ENCODE measurements at places on chromosomes 12 and 14.

DNA sequence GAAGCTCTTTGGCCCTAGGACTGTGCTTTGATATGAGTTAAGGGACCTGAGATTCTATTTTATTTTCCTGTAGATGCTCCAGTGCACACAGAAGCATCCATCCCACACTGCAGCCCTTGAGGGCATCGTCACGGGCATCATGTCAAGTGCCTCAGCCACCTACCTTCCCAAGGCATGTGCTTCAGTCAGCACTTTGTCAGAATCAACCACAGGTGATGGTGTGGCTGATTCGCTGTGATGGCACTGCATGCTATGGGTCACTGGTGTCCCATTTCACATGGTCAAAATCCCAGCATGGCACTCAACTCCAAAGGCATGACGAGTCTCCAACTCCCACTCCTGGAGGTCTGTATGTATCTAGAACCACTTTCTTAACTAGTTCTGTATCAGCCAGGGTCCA is 100.8 kb downstream of the AACS start:
- DNase-seq: no peak

GRCh38 chr12:14946861-14947260 is 8.5 kb upstream of the ERP27 start:
- DNase-seq: no peak

DNA sequence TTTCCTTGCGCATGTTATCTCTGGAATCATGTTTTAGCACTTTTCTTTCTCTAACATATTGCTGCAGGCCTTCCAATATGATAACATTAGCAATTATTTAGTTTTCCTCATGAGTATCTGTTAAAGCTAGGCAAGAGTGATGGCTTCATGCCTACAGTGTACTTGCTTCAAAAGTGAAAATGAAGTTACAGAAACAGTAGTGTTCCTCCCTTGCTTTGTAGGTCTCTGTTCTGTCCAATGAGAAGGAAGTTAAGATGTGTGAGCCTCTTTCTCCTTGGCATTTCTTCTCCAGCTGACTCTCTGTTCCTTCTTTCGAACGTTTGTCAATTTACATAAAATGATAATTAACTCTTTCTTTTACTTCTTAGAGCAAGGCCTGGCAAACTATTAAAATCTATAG is 22.2 kb downstream of the LRRIQ1 start:
- DNase-seq: no peak

- no peak for DNase-seq
These were observed 354.8 kb downstream of the AEBP2 start for GRCh38 chr12:19794116-19794515.

- DNase-seq: no peak
These were observed 279.3 kb upstream of the FLRT2 start for GRCh38 chr14:85250414-85251189.

DNA sequence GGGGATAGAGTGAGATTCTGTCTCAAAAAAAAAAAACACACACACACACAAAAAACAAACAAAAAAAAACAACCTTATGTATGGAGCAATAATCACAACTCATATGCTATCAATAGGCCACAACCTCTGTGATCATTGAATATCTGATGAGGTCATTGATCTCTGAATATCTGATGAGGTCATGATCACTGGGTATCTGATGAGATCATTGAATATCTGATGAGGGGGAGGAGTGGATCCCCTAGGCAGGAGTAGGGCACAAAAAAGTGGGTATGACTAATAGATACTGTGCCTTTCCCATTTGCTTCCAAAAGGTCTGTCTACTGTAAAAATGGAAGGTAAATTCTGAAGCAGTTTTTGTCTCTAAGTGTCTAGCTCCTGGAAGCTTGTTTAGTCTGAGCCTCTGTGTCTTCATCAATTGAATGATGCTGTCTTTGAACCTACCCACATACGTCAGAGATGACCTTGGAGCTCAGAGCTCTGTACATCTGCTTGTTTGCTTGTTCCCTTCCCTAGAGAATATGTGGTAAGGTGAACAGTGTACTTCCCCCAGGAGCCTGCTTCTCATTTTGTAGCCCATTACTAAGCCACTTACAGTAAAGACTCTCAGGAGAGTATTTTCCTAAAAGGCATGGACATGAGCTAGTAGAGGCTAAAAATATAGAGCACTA is 13.6 kb downstream of the PAH start:
- DNase-seq: no peak

GRCh38 chr12:131131808-131132117 is 178.1 kb downstream of the ADGRD1 start:
- DNase-seq: no peak

DNA sequence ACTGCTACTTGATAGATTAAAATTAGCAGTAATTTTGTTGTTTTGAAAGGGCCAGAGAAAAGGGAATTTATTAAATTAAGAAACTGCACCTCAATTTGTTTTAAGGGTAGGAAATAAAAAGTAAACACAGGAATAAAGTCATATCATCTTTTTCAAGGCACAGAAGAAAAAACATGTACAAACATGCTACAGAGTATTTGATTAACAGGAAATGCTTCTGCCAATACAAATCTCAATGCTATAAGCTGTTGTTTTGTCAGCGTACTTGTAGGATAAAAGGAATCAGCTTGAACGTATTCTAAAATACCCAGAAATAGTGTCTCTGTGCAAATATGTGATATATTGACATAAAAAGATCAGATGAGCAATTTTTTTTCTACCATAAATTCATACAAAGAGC is 474.0 kb upstream of the MGAT4C start:
- no peak for DNase-seq

DNA sequence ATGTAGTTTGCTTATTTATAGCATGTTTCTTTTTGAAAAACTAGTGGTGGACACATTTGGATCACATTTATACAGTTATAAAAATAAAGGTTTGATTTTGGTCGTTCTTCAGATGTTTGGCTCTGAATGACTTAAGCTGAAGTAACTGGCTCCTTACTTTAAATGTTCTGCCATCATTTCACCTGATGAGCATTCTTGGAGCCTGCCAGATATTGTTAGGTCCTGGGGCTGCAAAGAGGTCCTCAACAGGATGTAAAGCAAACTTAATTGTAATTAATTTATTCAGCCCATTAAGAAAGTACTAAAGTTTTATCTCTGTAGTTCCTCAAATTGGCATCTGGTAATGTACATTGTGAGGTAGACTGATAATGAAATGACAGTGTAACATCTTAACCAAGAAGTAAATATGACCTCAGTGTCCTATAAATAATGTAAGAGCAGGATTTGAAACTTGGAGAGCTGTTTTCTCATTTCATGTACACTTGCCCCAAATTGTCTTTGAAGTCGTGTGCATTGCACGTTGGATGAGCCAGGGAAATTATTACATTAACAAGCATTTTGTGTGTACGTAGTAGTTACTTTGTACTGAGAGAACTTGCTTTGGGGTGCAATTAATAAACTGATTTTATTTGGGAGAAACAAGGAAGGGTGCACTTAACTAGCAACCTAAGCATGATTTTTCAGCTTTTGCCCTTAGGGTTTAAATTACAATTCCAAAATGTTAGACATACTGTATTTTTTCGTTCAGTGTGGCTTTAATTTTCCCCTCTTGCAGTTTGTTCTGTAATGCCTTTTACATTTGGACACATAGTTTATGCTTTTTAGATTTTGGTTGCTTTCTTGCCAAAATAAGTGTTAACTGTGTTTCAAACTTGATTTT is 7.5 kb downstream of the EIF5 start:
- no peak for DNase-seq

DNA sequence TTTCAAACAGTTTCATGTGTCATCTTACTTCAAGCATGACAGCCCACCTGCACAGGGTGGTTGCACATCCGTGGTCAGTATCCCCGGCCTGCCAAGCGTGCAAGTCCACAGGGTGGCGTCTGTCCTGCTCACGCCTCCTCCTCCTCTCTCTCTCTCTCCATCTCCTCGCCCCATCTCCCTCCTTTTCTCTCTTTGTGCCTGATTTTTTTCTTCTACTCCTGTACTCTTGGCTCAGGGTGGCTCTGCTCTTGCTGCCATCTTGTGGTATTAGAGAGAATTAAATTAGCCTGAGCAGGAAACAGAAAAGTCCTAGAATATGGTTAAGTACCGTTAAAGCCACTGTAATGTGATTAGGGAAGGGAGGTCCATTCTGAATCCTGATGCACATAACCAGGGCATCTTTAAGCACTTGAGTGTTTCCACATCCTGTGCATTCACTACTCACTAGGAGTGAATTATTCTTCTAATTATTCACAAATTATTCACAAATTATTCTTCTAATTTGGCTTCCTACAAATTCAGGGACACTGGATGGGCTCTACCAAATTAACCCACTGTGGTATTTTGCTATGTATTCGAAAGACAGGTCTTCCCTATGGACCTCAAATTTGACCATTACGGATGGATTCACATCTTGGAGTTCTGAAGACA is 25.5 kb upstream of the DTX1 start:
- no peak for DNase-seq

- DNase-seq: no peak
These were observed 51.0 kb downstream of the PTGER2 start for GRCh38 chr14:52365071-52365470.

- DNase-seq: peak; percentile 39
These were observed 74.3 kb upstream of the ARID2 start for GRCh38 chr12:45655186-45655585.

DNA sequence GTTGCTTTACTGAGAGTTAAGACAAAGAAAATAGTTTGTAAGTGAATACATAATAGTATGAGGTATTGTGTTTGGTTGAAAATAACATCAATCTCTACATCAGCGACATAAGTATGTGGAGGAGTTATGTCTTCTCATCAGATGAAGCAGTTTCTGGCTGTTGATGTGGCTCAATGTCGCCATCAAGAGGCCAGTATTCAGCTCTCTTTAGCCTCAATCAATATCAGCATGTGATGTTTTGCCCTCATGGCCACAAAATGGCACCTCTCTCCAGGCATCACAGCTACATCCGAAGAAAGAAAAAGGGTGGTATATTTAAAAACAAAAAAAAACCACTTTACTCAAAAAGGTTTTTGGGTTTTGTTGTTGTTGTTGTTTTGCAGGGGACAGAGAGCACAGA is 302.3 kb upstream of the TMEM132C start:
- no peak for DNase-seq

DNA sequence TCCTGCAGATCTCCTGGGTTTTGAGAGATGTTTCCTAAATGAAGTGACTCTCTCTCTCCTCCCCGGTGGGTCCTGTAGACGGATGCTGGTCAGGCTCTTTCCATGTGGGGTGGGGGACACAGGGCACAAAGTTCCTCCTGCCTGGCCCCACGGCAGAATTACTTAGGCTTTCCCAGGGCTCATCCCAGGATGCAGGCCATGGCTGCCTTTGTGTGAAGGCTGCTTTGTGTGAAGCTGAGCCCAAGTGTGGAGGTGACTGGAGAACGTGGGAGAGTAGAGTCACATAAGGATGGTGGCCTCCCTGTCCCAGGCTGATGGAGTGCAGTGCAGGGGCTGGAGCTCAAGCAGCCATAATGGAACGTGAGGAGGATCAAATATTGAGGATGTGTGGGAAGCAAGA is 200.2 kb downstream of the ADGRD1 start:
- DNase-seq: no peak

- no peak for DNase-seq
These were observed 107.6 kb downstream of the RFLNA start for GRCh38 chr12:124402248-124403066.

- DNase-seq: no peak
These were observed 2.7 kb downstream of the ART4 start for GRCh38 chr12:14840616-14841015.

DNA sequence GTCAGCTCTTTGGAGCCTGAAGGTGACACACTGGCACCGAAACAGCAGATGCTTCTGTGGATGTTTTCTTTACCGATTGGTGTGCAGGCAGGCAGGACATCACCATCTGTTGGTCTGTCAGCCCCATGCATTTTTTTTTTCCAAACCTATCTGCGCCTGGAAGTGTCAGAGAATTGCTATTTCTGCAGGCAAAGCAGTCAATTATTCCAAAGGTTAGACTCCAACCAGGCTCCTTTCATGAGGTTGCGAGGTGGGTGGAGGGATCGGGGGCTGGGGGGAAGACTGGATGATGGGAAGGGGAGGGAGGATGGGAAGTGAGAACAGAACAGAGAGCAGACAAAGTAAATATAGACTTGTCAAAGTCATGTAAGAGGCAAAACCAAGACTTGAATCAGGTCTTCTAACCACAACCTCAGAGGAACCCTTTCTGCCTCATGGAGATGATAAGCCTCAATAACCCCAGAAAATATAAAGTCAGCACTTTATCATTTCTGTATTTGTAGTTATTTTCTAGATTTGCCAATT is 117.7 kb downstream of the OTOGL start:
- DNase-seq: no peak

- no peak for DNase-seq
These were observed 172.8 kb downstream of the LRIG3 start for GRCh38 chr12:58747533-58747932.

GRCh38 chr14:91302391-91302790 is 57.9 kb upstream of the GPR68 start:
- no peak for DNase-seq

- no peak for DNase-seq
These were observed 89.2 kb downstream of the BCL2L14 start for GRCh38 chr12:12159988-12160387.

- DNase-seq: no peak
These were observed 19.5 kb upstream of the CERS5 start for GRCh38 chr12:50186681-50187080.

GRCh38 chr12:27201169-27201568 is 42.9 kb upstream of the STK38L start:
- DNase-seq: no peak

- DNase-seq: no peak
These were observed 62.8 kb upstream of the DIO3 start for GRCh38 chr14:101498526-101498860.

- DNase-seq: no peak
These were observed 323.5 kb upstream of the PDE3A start for GRCh38 chr12:20044846-20045245.

DNA sequence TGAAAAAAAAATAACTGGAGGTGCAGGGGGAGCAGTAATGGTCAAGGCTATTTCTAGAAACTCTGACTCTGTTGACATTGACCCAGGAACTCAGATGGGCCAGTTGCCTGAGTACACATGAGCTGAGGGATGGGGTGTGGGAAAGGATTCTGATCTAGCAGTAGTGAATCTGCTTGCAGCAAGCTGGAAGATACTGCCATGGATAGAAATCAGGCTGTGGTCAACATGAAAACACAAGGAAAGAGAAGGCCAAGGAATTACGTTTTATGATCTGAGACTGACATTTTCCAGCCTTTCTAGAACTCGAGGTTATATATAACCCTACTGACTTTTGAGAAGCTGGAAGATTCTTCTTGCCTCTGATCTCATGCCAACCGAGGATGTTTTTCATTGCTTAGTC is 90.0 kb downstream of the ANO6 start:
- no peak for DNase-seq

Data from activated naive CD8-positive, alpha-beta T cell treated with anti-CD3 and anti-CD28 coated beads, Interleukin-2, amount 10 ng/mL, durations not matched to agents 7 days and 5 days (primary cell).